ENCODE measurements at places on chromosomes 1 and 21.

GRCh38 chr1:109931189-109931731, 20.6 kb downstream of the CSF1 start:
- peak; percentile 98 for DNase-seq
- H3K27me3 ChIP-seq, result peaks cover 6% of the 10 kb centered on the region
- H3K36me3 ChIP-seq, result peaks cover 13% of the 10 kb centered on the region
- peaks cover 55% of the 10 kb centered on the region for H3K4me1 ChIP-seq
- H3K4me3 ChIP-seq, result peak overlapping the region; percentile 44

DNA sequence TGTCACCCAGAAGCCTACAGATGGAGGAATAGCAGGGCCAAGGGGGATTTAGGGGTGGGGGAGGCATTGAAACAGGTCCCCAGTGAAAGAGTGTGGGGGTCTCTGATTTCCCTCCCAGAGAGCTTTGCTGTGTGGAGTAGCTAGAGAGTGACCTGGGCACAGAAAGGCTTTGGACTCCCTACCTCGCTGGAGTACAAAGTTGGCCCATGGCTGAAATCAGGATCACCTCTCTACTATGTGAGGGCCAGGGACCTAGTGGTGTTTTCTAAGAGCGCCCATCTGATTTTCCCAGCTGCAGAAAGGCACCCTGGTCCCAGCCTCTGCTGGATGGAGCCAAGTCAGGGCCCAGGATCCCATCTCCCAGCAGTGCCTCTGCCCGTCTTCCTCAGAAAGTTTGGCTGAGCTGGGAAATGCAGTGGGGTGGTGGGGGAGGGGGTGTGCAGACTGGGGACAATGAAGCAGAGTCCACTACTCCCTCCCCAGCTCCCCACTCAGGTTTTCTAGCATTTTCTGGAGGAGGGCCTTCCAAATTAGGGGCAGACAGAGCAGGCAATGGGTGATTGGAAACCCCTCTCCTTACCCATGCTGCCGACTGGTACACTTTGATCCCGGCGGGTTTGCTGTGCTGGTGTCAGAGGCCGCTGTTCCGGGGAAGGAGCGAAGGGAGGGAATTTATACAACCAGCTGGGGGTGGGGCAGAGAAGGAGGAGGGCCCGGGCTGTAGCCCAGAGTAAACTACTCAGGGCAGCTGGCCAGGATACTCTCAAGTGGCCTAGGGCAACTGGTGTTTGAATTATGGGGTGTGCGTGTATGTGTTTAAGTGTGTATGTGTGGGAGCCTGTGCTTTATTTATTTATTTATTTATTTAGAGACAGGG, at the start of gene SELENBP1:
Gene SELENBP1, minus strand, starts transcription at position 648 of the 877 bp plus-strand sequence. Its CDS starts 64 bp downstream, at position 584.
- H3K27me3 ChIP-seq, result no peaks in the 10 kb centered on the region
- peaks cover 52% of the 10 kb centered on the region for H3K4me1 ChIP-seq
- DNase-seq, result peak; percentile 69
- peak within 1 kb of the TSS; percentile 86 for H3K4me3 ChIP-seq

DNA sequence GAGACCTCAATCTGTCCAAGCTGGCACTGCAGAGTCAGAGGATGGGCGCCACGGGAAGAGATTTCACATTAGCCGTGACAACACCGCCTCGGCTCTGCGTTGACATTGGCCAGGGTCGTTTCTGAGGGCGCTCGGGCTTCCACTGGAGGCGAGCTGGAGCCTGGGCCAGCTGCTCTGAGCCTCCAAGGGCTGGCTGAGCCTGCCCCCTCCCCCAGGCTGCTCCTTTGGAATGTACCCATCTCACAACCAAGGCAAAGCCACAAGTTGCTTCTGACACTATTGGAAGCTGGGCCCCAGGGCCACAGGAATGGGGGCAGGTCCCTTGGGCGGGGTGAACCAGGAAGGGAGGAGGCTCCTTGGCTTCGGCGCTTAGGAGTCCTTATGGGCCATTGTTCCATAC, 12.7 kb downstream of the GPR3 start:
- H3K4me1 ChIP-seq, result peaks cover 77% of the 10 kb centered on the region
- H3K27me3 ChIP-seq, result peaks cover 2% of the 10 kb centered on the region
- no peak overlapping the region for H3K27ac ChIP-seq
- no peak overlapping the region for H3K4me3 ChIP-seq

DNA sequence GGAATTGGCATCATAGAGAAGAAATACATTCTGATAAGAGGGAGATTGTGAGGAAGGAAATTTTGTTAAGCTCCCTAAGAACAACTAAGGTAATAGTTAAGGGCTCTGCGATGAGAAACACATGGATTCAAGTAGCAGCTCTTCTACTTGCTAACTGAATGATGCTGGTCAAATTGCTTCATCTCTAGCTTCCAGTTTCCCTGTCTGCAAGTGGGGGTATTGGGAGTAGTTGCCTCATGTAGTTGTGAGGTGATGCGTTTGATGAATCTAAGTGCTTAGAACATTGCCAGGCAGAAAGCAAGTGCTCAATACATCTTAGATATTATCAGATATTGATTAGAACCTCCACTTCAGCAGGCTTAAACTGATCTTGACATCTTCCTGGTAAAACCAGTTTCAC, 84.8 kb downstream of the CD58 start:
- H3K27ac ChIP-seq, result no peak overlapping the region
- no peaks in the 10 kb centered on the region for H3K4me1 ChIP-seq
- no peaks in the 10 kb centered on the region for H3K36me3 ChIP-seq
- no peak for DNase-seq
- peaks cover 6% of the 10 kb centered on the region for H3K27me3 ChIP-seq
- H3K4me3 ChIP-seq, result no peak overlapping the region

DNA sequence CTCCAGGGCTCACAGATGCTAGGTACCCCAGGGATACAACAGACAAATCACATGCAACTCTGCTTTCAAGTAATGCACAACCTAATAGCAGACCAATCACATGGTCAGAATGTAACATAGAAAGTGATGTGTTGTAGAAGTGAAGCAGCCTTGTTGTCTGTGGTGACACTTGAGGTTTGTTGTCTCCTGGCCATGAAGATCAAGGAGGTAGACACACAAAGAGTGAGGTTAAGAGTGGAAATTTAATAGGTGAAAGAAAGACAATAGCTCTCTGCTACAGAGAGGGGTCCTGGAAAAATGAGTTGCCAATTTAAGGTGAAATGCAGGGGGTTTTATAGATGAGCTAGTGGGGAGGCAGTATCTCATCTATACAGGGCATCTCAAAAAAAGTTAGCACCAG, 2.5 kb upstream of the TMEM9 start:
- peaks cover 13% of the 10 kb centered on the region for H3K27me3 ChIP-seq
- DNase-seq, result no peak
- H3K4me1 ChIP-seq, result peaks cover 25% of the 10 kb centered on the region
- no peak overlapping the region for H3K4me3 ChIP-seq

DNA sequence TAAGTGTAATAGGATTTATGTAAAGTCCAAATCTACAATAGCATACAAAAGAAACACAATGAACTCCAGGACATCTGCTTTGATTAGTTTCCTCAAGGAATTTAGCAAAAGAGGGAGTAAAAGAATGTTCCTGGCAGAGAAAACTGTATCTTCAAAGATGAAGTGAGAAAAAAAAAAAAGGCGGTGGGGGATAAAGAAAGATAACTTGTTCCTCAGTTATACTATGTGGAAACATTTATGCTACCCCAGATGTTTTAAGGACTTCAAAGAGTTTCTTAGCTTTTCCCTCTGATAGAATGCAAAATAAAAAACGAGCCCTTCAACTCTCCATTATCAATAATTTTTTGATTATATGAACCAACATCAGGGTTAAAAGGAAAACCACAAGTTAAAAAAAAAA, 908.9 kb upstream of the ADGRL2 start:
- peaks cover 7% of the 10 kb centered on the region for H3K27me3 ChIP-seq
- H3K27ac ChIP-seq, result peak overlapping the region; percentile 38
- no peaks in the 10 kb centered on the region for H3K36me3 ChIP-seq
- no peak overlapping the region for H3K4me3 ChIP-seq
- DNase-seq, result no peak
- H3K4me1 ChIP-seq, result peaks cover 40% of the 10 kb centered on the region

- H3K36me3 ChIP-seq, result no peaks in the 10 kb centered on the region
- peaks cover 73% of the 10 kb centered on the region for H3K4me1 ChIP-seq
- no peak for DNase-seq
- no peak overlapping the region for H3K4me3 ChIP-seq
- H3K27me3 ChIP-seq, result peaks cover 14% of the 10 kb centered on the region
- no peak overlapping the region for H3K27ac ChIP-seq
Observed at GRCh38 chr1:234913771-234914170, 214.9 kb downstream of the TOMM20 start.
